ENCODE measurements at places on chromosomes 2 and 18.

DNA sequence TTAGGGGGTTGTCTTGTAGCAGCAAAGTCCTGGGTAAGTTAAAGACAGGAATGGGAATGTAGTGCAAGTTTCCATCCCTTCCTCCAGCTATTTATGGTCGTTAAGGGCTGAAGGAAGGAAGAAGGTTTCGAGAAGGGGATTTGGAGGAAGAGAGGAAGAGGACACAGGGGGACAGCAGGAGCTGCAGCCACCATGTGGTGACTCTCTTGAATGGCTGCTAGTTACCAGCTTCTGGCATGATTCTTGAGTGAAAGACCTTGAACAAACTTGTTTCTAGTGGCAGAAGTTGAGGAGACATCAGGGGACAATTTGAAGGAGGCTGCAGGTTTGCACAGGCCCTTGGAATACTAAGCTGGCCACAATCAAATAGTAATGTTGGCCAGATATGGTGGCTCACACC is 116.6 kb downstream of the MTX2 start:
- DNase-seq: no peak

DNA sequence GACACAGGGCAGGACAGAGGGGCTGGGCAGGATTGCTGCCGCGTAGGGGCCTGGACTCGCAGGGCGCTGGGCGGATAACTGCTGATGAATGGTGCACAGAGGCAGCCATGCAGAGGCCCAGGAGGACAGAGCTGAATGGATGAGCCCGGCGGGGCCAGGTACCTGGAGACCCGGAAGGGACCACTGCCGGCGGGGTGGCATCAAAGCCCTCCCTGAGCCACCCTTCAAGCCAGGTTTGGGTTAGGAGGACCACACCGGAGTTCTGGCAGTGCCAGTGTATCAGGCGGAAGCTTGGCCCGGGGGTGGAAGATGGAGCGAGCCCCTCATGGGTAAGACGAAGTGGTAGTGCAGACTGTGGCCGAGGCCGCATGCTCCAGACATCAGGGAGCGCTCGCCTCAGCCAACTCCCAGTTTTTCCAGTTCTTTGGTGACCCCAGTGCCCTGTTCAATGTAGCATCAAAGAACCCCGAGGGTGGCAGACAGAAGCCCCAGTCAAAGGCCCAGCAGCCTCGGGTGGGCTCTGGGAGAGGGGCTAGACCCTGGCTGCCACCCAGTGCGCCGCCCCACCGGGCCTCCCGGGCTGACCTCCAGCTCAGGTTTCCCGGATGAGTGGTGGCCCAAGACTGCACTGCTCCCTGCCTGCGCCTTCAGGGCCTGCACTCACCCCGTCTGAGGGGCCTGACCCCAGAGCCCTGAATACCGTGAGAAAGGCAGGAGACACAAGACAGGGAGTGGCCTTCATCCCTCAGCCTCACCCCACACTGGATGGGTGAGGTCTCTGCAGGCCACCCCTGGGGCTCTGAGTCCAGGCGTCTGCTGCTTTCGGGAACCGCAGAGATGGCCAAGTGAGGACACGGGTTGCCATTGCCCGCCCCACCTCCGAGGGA is 50.9 kb downstream of the ACAA2 start:
- DNase-seq: no peak

- DNase-seq: no peak
These were observed 1531.9 kb upstream of the ACVR2A start for GRCh38 chr2:146312899-146313298.

DNA sequence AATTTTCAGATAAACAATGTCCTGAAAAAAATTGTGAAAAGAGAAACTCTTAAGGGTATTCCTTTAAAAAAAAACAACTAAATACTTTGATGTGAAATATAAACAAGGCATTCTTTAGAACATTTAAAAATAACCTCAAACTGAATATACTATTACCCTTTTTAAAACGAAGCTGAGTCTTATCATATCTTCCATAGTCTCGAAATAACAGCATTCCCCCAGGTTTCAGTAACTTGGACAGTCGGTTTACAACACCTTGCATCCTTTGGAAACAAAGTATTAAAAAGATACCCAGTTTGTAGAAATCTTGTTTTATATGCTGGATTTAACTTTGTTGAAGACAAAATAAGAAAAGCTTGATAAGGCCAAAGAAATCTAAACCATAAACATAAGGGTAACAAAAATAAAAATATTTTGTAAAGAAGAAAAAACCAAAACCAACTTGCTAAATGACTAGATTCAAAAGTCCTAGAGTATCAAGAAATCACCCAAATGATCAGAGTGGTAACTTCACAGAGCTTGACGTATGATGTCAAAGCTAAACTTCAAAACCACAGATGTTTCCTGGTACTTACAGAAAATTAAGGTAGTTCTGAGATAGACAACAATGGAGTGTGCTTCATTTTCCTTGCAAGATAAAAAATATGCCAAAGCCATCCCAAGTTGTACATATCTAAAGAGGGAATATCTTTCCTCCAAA is 107.8 kb downstream of the METTL8 start:
- DNase-seq: no peak

DNA sequence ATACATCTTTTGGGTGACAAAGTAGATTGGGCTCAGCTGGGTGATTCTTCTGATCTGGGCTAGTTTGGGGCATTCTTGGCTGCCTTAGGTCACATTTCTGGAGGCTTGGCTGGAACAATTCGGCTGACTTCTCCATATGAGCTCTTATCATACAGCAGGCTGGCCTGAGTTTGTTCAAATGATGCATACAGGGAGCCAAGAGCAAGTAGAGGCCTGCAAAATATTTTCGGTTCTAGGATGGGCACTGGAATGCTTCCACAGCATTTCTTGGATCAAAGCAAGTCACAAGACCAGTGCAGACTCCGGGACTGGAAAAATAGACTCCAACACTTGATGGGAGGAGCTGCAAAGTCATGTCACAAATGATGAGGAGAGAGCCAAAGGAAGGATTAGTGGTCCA is 98.4 kb downstream of the SCG2 start:
- no peak for DNase-seq

DNA sequence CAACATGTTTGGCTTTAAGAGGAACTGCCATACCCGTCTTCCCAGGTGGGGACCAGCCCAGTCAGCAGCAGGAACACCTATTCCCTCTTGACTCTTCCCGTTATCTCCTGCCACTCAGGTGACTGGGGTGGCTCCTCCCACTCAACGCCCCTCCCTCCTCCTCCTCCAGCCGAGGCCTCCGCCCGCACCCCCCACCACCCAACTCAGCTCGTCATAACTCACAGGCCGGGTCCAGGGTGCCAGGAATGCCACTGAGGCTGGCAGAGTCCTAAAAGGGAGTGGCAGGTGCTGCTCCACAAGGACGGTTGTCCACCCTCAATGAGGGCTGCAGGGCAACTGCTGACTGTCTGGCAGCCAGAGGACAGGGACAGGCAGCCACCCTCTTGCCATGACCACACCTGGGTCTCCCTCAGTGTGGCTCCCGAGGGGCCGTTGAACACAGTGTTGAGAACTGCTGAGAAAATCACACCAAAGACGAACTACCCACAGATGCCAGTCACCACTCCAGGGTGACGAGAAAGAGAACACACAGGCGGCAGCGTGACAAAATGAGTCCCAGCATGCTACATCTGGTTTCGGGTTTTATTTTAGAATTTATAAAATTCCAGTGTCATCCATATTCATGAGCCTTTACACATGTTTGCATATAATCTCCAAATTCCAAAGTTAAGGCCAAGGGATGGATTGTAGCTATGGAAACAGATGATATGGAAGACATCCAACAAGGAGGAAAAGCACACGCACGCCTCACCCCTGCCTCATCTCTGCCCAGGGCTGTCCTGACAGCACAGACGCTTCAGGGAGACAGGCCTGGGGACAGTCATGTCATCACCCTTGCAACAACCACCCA is 38.5 kb downstream of the ANO7 start:
- DNase-seq: no peak

DNA sequence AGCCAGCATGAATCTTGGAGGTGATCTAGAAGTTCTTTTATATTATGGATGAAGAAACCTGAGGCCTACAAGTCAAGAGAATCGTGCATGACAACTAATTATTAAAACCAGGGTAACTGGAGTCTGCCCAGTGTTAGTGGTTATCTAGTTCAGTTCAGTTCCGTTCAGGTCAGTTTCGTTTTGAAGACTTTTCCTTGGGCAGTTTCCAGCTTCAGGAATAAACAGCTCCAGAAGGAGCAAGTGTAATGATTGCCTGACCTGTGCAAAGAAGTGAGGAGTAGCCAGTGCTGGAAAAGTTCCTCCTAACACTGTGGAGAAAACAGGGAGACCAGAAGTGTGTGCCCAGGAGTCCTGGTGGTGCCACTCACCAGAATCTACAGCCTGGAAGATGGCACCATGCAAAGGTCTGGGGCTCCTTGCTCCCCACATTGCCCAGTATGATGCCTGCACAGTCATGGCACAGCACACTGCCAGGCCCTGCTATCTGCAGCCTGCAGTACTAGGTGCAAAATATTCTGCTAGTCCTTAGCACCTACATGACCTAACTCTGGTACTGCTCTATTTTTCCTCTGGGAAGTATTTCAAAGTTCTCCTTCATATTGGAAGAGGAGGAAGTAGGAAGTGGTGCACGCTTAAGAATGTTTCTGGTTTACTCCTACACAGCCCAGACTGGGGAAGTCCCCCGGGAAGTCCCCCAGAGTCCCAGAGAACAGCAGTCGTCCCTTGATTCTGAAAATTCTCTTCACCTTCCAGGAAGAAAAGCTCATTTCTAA is 65.8 kb downstream of the SUMO1 start:
- DNase-seq: no peak

GRCh38 chr18:46448347-46448746 is 208.7 kb downstream of the LOXHD1 start:
- no peak for DNase-seq

GRCh38 chr18:59514203-59514602 is 155.1 kb upstream of the LMAN1 start:
- no peak for DNase-seq

- no peak for DNase-seq
These were observed 325.0 kb upstream of the UBE2E3 start for GRCh38 chr2:180655393-180655792.

- no peak for DNase-seq
These were observed at the start of gene FBLN7 for GRCh38 chr2:112138159-112139032. Gene FBLN7 (plus strand): TSS chr2:112138385. CDS start chr2:112138656, 271 bp downstream.

GRCh38 chr18:6764382-6764781 is 34.9 kb downstream of the ARHGAP28 start:
- DNase-seq: no peak

GRCh38 chr18:58484989-58485981 is 143.6 kb downstream of the ALPK2 start:
- no peak for DNase-seq

- no peak for DNase-seq
These were observed 44.0 kb downstream of the KLF7 start for GRCh38 chr2:207121784-207122183.

GRCh38 chr2:136178941-136179601 is 61.1 kb upstream of the CXCR4 start:
- no peak for DNase-seq

DNA sequence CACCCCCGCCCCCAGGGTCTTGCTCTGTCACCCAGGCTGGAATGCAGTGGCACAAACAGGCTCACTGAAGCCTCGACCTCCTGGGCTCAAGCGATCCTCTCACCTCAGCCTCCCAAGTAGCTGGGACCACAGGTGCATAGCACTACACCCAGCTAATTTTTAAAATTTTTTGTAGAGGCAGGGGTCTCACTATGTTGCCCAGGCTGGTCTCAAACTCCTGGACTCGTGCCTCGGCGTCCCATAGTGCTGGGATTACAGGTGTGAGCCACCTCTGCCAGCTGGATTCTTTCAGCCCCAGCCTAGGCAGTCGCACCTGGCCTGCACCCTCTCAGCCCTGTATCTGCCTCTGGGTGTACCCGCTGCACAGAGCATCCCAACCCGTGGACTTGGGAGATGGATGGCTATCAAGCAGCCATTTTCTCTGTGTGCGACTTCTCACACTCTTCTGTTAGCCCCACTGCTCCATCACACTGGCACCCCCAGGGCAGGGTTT is 166.4 kb upstream of the HAAO start:
- DNase-seq: no peak

- no peak for DNase-seq
These were observed 3.2 kb upstream of the TGOLN2 start for GRCh38 chr2:85330839-85331636.

- no peak for DNase-seq
These were observed 64.8 kb upstream of the EML6 start for GRCh38 chr2:54658564-54659071.

- no peak for DNase-seq
These were observed 100.6 kb upstream of the FN1 start for GRCh38 chr2:215536510-215536909.

DNA sequence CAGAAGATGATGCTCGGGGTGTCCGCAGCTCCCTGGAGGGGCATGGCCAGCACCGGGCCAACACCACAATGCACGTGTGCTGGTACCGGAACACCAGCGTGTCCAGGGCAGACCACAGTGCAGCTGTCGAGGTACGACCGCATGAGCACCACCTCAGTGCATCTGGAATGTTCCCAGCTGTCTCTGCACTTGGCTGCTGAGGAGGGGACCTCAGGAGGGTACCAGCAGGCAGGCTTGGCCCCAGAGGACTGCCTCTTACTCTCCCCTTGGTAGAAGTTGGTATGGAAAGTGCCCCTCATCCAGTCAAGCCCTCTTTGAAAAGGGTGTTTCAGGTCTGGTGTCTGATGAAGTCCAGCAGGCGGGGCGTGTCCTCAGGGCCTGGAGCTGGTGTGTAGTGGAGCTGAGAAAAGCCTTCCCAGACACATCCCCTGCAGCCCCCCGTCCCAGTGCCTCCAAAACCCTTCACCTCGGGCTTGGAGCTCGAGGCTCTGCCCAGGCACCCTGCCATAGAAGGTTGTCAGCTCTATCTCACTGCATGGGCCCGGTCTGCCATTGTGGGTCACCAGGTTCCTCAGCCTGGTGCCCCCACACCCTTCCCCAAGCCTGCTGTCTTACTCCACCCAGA is 16.7 kb downstream of the STK25 start:
- no peak for DNase-seq

DNA sequence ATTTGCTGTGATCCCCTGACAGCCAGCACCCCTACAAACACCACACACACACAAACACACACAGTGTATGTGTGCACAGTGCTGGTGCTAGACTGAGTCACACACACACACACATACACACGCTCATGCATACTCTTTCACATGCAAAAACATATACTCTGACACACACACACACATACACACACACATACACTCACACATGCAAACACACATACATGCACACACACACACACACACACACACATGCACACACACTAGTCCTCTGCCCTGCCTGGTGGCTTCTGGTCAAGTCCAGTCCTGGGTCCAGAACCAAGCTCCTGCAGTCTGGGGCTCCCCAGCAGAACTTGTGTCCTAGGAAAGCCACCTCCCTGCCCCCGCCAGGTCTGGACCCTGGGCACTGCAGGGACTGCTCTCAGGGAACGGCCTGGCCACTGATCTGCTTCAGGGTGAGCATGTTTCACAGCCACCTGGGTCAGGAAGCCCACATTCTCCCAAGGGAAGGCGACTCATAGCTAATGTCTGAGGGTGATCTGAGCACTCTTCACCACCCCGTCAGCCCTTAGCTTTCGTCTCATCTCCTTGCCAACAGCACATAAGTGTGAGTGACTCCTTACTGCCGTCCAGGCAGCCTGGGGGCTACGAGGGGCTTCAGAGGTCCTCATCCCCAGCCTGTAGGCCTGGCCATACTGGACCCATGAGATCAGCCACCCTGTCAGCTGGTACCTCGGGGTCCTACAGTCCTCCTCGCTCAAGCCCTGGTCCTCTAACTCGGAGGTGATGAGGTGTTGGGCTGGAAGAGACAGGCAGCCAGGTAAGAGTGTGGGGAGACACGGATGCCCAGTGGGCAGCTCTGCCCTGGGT is 88.1 kb downstream of the MCFD2 start:
- no peak for DNase-seq

- no peak for DNase-seq
These were observed 22.5 kb upstream of the RAB27B start for GRCh38 chr18:54805571-54806334.

- DNase-seq: no peak
These were observed 214.5 kb downstream of the TMEM182 start for GRCh38 chr2:102975996-102976975.
